Stimulated activated CD4-positive, alpha-beta T cell treated with anti-CD3 and anti-CD28 coated beads, Interleukin-15, amount 100 ng/mL, for 48 hours (primary cell): ENCODE measurements at places on chromosomes 2 and 18.

- DNase-seq, result no peak
Observed at GRCh38 chr2:206804326-206804725, 38.9 kb downstream of the FASTKD2 start.

DNA sequence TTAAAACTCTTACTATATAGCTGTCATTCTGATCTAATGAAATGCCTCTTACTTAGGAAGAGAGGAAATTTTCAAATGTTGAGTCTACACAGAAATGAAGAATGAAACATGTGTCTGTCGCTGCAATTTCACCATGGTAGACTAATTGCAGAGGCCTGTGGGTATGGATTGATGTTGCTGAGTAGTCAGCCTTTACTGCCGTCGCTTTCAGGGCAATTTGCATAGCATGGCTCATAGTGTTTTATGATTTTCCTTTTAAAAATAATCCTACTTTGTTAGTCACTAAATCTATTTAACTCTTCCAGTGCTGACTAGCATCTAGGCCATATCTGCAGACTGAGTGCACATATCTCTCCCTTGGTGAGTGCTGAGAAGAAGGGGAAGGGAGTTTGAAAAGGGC is 819.2 kb downstream of the SATB2 start:
- DNase-seq, result no peak

DNA sequence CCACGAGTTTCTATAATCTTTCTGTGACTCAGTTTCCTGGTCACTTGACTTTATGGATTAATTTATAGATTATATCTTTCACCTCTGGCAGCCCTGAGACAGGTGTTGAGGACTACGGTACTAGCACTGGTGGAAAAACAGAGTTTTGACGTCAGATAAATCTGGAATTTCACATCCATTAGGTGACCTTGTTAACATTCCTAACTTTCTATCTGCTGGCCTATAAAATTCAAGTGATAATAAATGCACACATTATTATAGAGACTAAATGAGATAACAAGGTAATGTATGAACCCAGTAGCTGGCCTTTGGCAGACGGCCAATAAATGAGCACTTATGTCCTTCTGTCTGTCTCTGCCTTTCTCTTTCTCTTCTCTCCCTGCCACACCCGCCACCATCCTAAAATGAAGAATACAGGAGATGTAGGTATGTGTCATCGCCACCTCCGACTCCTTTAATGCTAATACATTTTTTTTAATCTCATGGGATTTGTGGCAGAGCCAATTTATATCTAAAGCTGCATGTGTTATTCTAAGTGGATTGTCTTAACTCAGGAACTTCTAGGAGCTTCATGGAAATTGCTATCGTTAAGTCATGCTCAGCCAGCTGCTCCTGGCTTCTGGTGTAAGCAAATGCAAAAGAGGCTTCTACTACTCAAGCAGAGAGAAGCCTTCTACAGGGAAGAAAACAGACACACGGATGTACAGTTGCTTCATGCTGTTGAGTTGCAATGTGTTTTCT is 2.3 kb downstream of the TM4SF20 start:
- no peak for DNase-seq

DNA sequence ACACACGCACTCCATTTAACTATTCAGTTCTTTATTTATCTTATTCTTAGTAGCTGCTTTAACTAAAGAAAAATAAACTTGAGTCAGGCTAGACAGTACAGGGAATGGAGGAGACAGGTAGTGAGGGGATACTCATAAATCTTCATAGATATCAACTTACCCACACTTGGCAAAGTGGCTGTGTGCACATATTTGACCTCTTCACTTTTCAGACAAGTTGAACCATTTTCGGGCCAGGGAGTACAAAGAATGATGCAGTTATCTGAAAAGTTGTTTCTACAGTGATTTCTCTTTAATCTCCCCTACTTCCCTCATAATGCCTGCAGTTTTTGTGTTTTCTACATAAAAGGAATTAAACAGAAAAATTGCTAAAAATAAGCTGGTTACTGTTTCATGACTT is 307.5 kb downstream of the GULP1 start:
- DNase-seq, result no peak

DNA sequence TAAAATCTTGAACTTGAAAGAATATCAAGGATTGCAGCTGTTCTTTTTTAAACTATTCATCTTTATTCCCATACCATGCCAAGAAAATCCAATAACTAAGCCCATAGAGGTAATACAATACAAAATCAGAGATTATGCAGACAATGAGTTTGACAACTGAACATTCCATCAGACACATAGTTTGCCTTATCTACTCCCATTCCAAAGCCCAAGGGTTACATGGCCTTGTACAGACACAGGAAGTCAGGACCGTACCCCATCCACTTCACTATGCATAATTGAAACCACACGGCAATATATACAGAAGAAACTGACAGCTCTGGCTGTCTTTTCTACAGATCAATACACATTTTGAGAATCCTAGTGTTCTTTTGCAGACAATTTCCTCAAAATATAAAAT is 181.3 kb downstream of the TMX3 start:
- DNase-seq, result no peak

- DNase-seq, result no peak
Observed at GRCh38 chr18:41695441-41695840, 259.6 kb upstream of the PIK3C3 start.

GRCh38 chr18:44741511-44741910 is 60.8 kb downstream of the SETBP1 start:
- no peak for DNase-seq

DNA sequence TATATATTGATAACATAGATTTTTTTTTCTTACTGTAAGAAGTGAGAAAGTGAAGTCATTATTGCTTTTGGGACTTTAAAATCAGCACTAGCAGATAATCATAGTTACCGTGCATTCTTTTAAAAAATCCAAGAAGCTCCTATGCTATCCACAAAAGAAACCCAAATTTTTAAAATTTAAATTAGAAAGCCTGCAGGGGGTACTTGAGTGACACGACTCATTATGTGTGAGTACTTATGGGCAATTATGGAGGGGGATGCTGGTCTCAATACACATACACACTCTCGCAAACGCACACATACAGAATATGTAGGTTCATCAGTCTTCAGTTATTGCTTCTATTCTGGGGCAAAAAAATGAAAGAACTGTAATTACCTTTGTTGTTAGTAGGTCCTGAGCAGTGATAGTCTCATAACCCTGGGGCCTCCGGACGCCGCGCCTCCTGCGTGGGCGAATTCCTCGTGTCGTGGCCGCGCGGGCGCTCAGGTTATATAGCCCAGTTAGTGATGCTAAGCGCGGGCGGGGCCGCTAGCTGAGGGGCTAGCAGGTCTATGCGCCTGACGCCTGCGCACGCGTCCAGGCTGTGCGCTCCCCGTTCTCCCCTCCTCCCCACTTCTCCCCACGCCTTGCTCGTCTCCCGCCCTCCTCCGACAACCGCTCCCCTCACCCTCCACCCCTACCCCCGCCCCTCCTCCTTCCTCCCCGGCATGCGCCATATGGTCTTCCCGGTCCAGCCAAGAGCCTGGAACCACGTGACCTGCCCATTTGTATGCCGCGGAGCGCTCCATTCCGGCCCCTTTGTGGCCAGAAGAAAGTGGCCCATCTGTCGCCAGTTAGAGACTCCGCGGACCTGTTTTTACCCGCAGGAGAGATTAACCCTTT is at the start of gene NEUROD1:
NEUROD1 (minus strand) TSS at position 463 of the 882 bp plus-strand sequence. CDS start 1,657 bp downstream, outside the sequence.
- DNase-seq, result no peak

DNA sequence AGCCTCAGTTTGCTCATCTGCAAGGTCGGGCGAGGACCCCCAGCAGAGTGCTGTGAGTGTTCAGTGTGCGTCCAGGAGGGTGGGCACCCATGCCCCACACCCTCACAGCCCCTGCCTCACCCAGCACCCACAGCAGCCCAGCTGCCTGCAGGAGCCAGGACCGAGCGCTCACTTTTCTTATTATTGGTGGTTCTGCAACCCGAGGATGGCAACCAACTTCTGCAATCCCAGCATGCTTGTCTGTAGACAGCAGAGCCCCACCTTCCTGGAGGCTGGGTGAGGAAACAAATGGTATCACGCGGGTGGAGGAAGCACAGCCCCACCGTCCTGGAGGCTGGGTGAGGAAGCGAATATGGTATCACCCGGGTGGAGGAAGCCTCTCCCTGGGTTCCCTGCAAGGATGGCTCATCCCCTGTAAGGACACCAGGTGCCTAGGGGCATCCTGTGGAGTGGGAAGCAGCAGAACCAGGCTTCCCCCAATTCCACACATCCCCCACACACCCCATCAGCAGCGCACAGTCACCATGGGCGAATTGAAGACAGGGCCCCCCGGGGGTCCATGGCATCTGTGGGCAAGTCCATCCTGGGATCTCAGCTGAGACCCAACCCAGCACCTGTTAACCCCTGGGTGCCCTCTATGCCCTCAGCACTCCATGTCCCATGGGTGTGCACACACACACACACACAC is 220.5 kb upstream of the RAB6C start:
- no peak for DNase-seq

DNA sequence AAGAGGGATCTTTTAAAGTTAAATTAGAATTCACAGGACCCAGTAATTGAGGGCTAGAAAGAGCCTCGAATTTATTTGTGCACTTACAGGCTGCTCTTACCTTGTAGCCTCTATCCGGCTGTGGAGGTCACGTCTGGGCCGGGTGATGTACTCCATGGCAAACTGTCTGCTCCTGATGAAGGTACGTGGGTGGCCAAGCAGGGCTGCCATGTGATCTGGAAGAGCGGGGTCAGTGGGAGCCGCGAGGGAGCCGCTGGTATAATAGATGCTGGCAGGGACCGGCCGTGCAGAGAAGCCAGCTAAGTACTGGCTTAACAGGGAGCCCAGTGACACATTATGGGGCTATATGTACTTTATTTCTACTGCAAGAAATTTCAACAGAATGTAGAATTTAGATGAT is 59.2 kb downstream of the ADI1 start:
- DNase-seq, result no peak

DNA sequence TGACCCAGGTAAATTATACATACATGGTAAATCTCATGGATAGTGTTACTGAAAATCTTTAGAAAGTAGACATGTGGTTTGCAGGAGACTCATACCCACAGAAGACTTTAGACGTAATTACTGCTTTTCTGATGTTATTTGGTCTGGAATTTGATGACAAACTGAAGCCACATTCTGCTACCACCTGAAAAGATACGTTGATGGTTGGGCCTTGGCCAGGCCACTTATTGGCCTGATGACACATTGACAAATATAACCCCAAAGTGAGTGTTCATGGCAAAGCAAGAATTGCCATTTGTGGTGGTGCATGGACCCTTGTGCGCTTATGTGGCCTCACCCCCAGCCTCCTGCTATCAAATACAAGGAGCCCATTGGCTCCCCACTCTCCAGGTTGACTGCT is 155.6 kb downstream of the METTL4 start:
- DNase-seq, result no peak

GRCh38 chr2:132953771-132954170 is 283.8 kb upstream of the LYPD1 start:
- DNase-seq, result no peak

- DNase-seq, result no peak
Observed at GRCh38 chr18:61820882-61821281, 71.9 kb downstream of the RNF152 start.

DNA sequence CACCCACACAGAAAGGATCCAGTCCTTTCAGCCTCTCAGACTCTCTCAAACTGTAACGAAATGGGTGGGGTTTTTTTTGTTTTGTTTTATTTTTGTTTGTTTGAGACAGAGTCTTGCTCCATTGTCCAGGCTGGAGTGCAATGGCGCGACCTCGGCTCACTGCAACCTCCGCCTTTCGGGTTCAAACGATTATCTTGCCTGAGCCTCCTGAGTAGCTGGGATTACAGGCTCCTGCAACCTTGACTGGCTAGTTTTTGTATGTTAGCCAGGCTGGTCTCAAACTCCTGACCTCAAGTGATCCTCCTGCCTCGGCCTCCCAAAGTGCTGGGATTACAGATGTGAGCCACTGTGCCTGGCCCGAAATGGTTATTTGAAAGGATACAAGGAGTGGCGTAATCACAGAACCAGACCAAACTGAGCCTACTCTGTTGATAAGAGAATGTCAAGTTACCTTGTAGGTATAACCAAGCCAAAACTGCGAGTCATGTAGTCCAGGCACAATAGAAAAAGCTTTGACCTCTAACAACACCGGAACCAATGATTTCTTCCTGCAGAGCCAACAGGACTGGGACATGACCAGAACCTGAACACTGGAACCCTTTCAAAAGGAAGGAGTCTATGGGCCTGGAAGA is 72.5 kb downstream of the NCAPH start:
- no peak for DNase-seq

- no peak for DNase-seq
Observed at GRCh38 chr18:47842836-47843235, 87.6 kb downstream of the SMAD2 start.

- no peak for DNase-seq
Observed at GRCh38 chr2:168478206-168478605, 22.1 kb downstream of the CERS6 start.

DNA sequence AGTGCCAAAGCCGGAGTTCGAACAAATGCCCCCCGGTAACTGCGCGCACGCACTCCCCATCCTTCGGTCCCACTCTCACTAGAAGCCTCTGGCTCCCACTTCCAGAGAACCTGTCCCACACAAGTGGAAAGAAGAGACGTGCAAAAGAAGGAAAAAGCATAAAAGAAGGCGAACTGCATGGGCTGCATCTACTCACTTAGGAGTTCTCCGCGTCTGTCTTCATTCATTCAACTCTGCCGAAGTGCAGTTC is 312 bp downstream of the NR4A2 start:
- DNase-seq, result no peak

DNA sequence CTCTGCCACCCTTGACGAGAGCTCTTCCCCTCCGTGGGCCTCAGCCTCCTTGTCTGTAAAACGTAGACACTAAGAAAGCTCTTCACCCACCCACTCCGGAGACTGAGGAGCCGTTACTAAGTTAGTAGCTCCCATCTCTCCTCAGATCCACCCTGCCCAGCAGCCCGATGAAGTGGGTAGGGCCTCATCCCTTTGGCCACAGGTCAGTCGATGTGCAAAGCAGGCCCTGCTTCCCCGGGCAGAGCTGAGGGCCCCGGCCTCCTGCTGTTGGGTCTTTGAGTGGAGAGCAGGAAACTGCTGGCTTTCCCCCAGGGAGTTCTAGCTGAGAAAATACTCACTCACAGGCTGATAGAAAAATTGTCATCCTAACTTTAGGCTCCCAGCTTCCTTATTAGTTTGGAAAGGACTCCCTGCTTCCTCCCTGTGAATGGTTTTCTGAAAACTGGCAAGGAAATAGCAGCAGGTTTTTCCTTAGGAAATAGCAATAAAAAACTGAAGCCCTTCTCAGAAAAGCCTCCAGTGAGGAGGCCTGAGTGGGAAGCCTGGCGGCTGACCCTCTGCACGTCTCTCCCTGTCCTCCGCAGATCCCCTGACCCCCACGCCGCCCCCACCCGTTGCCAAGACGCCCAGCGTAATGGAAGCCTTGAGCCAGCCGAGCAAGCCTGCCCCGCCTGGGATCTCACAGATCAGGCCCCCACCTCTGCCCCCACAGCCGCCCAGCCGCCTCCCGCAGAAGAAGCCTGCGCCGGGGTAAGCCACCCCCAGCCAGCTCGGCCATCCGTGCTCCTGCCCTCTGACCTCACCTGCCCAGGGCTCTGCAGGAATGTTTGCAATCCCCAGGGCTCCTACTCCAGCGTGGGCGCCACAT is 30.2 kb downstream of the ITGB1BP1 start:
- DNase-seq, result no peak
